ENCODE measurements at places on chromosomes 2 and 18. TPM values are rescaled to one million over a fixed set of nuclear protein-coding genes. Genes with fewer than 3 reads are reported as not detected.

The STARD6 gene
- total RNA-seq, result not detected

The SLC38A11 gene
- not detected for total RNA-seq

The PMAIP1 gene
- total RNA-seq, result 98.1 TPM

The CHRNA1 gene
- 3.7 TPM for total RNA-seq

The IL18R1 gene
- 2.4 TPM for total RNA-seq

The POU3F3 gene
- total RNA-seq, result 0.09 TPM

The ABCG8 gene
- total RNA-seq, result not detected

All from astrocyte (in vitro differentiated cells and primary cell).